ENCODE measurements at places on chromosomes 2 and 18. TPM values are rescaled to one million over a fixed set of nuclear protein-coding genes. Genes with fewer than 3 reads are reported as not detected.

The FAM124B gene
- not detected for total RNA-seq

GRCh38 chr2:207282916-207283315 is 117.2 kb upstream of the KLF7 start:
- no peak for DNase-seq

The STAT4 gene
- total RNA-seq: 1.3 TPM

DNA sequence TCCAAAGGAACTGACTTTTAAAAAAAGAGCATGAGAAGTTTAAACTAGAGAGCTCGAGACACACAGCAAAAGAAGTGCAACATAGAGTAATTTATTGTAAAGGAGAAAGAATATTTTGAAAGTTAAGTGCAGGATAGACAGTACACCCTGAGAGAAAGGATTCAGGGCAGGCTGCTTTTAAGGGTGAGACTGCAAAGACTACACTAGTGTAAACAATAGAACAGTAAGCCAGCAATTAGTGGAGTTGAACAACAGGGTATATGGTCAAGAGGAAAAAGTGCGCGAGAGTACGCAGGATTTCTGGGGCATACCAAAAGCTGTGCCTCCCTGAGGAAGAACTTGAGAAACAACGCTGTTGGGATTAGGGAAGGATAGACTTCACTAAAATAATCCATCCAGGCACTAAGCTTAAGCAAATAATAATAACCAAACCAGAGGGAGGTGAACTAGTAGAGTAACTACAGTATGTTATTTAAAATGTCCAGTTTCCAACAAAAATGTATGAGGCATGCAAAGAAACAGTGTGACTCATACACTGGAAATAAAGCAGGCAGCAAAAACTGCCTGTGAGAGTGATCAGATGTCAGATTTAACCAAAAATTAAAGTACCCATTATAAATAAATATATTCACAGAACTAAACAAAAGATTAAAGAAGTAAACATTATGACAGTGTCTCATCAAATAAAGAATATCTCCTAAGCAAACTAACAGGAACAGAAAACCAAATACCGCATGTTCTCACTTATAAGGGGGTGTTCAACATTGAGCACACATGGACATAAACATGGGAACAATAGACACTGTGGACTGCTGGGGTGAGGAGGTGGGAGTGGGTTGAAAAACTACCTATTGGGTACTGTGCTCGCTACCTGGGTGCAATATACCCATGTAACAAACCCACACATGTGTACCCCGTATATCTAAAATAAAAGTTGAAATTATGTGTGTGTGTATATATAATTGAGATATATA is 40.5 kb upstream of the EMILIN2 start:
- no peak for DNase-seq

DNA sequence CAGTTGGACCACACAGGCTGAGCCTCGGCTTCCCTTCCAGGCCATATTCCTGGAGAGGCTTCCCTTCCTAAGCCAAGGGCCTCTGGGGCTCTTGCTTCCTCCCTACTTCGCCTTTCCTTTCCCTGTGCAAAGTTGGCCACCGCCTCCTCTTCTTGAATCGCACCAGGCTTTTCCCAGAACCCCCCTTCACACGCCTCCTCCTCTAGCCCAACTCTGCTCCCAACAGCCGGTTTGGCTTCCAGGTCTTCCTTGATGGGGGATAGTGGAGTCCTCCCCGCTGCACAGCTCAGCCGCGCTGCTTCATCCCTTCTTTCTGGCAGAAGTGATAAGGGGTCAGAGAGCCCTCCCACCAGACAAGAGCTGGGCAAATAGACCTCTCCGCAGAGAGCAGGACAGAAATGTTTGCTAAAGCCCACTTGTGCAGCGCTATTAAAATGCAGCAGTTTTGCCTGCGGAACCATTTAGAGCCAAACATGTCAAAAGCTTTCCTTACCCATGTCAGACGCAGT is 56.4 kb downstream of the SNORC start:
- DNase-seq: no peak

The PKDCC gene
- total RNA-seq: 42.2 TPM

DNA sequence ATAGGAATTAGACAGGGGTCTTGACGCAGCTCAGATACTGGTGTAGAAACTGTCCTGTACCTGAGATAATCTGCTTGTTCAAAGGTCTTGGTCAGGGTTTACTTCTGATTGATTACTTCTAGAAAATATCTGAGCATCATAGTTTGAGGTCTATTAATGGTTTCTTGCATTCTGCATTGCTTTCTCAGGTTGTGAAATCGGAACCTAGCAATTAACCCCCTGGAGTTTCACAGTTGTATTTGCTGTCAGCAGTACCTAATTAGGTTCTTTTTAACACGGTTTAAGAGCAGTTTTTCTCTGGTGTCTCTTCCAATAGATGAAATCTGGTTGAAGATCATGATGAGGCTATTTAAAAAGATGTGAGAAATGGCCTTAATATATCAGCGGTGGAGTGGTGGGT is 428.6 kb upstream of the SYT4 start:
- DNase-seq: no peak

GRCh38 chr2:62686012-62686685 is 19.4 kb upstream of the EHBP1 start:
- DNase-seq: no peak

The KCNJ3 gene
- total RNA-seq: not detected

DNA sequence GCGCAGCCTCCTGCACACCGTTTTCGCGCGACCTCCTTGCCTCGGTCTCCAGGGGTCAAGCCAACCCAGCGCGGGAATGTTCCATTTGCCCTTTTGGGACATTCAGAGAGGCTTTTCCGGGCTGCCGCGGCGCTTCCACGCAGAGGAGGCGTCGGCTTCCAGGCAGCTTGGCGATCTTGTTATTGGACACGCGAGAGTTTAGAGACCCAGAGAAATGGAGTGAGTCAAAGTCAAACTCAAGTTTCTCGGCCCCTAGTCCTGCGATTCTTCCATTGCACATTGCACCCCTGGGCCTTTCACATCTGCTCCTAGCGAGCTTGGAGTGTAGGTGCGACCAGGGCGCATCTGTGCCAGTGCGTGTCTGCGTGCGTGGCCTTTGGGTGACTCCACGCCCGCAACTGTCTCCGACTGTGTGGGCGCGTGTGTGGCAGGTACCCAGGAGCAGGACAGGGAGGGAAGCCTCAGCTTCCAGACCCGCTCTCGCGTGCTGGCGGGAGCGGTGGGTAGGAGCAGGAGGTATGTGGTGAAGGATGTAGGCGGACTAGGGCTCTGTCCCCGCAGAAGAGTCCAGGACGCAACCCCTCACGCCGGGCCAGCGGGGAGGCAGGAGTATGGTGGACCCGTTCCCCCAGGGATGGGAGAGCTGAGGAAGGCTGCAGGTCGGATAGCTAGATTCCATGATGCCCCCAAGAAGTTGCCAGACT is 13.5 kb downstream of the SIX3 start:
- no peak for DNase-seq

- DNase-seq: no peak
Observed at GRCh38 chr2:237437566-237437965, 23.6 kb upstream of the COL6A3 start.

Measured in osteocyte (in vitro differentiated cells).